ENCODE measurements at places on chromosomes 11 and 22.
A peak's percentile ranks its signal among the peaks of the same experiment; 100 is the strongest.

DNA sequence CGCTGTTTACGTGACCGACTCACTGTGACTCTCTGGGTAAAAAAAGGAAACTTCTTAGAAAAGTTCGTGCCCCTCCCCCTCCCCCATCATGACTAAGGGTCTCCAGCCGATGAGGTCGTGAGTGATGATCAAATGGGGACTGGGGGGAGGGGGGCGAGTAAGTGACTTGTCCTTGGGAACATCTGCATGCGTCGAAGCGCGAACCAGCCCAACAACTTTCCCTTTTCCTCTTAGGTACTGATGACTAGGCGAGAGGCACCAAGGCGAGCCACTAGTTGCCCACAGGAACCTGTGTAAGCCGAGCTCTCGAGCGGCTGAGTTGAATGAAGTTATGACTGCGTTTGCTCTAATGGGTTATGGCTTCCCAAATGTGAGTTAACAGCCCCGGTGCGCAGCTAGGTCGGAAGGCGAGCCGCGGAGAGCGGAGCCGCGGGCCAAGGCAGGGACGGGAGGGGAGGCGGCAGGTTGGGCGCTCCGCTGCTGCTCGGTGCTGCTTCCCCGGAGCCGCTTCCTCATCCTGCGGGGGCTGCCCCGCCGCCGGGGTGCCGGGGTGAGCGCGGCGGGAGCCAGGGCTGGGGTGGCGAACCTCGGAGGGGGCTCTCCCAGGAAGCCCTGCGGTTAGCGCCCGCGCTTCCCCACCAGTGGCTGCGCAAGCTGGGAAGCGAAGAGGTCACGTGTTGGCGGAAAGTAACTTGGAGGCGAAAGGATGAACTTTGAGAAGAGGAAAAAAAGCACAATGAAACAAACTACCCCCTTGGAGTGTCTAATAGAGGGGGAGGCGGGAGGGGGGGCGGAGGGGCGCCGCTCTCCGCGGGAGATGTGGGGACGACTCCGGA, 22.1 kb upstream of the BDNF start:
- no peak for DNase-seq

DNA sequence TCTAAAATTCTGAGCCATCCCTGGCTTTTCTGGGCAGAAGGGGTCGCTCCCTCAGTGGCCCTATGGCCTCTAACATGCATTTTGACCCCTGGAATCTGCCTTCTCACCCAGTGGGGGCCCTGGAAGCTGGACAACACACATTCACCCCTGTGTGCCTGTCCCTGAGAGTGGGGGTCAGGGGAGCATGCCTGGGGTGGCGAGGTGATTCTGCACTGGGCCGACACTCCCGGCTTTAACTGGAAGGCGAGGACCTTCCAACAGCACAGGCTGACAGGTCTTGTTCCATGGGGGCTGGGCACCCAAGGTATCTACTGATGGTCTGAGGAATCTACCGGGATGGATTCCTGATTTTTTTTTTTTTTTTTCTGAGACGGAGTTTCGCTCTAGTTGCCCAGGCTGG, 10.7 kb downstream of the PPM1F start:
- no peak for DNase-seq

DNA sequence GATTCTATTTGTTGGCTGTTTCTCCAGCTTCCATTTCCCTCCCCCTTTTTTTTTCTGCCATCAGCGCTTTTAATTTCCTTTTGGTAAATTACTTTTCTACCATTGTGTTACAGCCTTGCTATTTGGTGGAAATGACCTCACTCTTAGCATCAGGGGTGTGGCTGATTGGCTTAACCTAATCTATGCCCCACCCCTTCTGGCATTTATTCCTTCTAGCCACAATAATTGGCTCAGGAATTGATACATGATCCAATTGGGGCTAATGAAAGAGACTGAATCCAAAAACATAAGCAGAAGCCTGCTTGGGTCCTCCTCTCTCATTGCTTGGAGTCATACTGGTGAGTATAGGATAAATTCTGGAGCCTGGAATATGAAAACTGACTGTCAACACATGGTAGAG, 402.4 kb upstream of the LRRC4C start:
- no peak for DNase-seq

DNA sequence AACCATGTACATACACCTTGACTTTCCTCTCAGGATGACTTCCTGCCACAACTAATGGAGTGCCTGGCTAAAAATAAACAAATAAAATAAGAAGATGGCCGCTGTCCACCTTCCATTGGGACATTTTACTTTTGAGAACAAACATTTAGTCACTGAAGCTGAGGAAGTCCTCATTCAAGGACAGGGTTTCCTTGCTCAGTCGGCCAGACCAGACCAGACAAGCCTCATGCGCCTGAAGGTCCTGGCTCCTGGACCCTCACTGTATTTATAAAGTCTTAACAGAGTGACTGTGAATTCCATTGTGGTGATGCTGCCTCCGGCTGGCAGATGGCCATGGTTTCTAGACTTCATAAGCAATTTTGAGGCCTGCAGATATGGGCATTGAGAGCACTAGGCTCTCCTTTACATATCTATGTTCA, 114.5 kb downstream of the MAML2 start:
- DNase-seq = no peak

DNA sequence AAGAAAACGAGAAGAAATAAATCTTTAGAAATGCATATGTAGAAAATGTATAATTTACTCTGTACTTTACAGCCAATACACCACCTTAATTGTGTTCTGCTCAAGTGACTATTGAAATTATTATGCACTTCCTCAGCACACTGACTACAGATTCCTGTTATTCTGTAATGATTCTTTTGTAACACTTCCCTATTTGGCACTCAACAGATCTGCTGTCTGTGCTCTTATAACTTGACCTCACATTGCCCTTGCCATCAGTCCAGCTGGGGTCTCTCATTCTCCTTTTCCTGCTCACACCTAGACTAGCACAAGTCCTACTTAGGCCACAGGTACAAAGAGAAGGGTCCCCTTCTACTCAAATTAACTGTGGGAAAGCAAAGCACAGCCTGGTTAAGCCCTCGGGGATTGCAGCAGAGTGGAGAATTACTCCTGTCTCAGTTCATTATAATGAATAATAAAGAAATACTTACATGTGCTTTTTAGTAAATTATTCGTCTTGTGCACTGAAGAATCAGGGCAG, 860.4 kb downstream of the OPCML start:
- DNase-seq = no peak

- DNase-seq = no peak
Measured at GRCh38 chr11:45298718-45299117, 12.6 kb upstream of the SYT13 start.

DNA sequence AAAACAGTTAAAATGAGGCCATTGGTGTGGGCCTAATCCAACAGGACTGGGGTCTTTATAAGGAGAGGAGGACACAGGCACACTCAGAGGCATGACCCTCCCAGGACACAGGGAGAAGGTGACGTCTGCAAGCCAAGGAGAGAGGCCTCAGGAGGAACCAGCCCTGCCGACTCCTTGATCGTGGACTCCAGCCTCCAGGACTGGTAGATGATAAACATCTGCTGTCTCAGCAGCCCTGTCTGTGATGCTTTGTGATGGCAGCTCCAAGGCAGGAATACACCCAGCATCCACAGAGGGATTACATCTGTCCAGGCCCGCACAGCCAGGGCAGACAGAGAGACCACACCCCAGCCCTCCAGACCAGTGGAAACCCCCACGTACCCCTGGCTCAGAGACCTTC, 18.4 kb downstream of the CDKN1C start:
- no peak for DNase-seq

DNA sequence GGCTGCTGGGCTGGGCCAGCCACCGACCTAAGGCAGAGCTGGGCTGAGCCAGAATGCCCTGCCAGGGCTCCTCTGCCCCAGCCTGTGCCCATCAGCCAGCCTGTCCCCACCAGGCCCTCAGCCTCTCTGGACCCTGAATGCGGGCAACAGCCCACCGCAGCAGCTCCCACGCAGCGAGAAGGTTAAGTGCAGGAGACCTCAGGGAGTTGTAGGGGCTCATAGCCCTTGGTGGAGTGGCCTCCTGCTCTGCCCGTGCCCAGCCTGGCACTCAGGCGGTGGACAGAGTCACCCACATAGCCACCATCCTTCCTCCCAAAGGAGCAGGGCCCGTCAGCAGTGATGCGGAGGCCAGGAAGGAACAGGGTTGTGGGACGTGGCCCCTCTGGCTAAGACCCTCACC, 19.1 kb downstream of the WNT7B start:
- DNase-seq = no peak

DNA sequence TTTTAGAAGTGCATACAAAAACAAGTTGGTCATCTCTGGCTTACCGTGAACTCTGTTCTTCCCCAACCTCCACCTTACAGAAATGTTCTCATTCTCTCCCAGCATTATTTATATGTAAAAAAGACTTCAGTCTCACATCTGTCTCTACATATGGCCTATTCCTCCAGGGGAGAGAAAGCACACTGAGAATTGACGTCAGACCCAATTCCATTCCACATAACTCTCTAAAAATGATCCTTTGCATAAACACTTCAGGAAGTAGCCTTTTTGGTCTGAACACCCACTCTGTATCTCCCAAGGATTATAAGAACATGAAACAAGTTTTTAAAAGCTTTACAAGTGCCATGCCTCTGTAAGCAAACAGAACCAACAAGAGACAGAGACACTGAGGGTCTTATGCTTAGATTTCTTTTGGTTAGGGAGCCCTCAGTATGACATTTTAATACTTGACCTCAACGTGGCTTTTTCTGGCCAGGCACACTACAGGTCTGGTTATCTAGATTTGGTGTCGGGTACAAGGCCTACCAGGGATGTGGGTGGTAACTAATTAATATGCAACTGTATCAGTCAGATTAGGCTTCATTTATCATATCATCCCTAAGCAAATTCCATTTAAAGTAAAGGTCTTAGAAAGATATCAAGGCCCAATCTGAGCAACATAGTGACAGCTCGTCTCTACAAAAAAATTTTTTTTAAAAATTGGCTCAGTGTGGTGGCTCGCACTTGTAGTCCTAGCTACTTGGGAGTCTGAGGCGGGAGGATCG, 48.5 kb upstream of the PPP2R1B start:
- no peak for DNase-seq

GRCh38 chr22:27892811-27893210, 26.2 kb downstream of the PITPNB start:
- no peak for DNase-seq

DNA sequence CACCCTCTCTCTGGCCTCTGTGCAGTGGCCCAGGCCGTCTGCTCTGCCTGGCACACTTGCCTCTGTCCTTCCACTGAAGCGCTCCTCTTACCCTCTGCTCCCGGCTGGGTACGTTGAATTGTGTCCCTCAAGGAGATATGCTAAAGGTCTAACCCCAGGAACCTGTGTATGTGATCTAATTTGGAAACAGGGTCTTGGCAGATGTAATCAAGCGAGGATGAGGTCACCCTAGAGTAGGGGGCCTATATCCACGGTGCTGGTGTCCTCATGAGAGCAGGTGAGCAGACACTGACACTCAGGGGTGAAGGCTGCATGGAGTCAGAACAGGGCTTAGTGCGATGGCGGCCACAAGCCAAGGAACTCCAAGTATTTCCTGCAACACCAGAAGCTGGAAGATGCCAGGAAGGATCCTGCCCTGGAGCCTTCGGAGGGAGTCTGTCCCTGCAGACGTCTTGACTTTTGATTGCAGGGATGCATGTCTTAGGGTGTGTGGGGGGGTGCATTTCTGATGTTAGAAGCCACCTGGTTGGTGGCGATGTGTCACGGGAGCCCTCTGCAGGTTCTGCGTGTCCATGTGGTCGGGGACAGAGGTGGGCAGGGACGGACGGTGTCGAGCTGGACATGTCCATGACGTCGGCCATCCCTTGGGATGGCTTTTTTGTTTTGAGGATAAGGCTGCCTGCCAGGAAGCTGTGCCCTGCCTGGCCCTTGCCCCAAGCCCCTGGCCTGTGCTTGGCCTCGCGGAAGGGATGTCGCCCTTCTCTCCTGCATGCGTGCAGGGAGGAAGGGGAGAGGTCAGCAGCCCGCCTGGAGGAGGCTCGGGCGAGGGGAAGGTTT, 68.6 kb downstream of the LRP5 start:
- no peak for DNase-seq

- no peak for DNase-seq
Measured at GRCh38 chr11:102630598-102631448, 5.7 kb upstream of the MMP20 start.

GRCh38 chr11:78935398-78936068, 360.9 kb upstream of the NARS2 start:
- no peak for DNase-seq

- peak; percentile 77 for DNase-seq
Measured at GRCh38 chr11:34214961-34215805, 109.8 kb downstream of the NAT10 start.

- no peak for DNase-seq
Measured at GRCh38 chr22:19615867-19616581, 91.8 kb upstream of the CLDN5 start.

- no peak for DNase-seq
Measured at GRCh38 chr11:101126551-101127196, 2.9 kb downstream of the PGR start.

GRCh38 chr22:25783856-25784255, 41.9 kb downstream of the MYO18B start:
- DNase-seq = no peak

DNA sequence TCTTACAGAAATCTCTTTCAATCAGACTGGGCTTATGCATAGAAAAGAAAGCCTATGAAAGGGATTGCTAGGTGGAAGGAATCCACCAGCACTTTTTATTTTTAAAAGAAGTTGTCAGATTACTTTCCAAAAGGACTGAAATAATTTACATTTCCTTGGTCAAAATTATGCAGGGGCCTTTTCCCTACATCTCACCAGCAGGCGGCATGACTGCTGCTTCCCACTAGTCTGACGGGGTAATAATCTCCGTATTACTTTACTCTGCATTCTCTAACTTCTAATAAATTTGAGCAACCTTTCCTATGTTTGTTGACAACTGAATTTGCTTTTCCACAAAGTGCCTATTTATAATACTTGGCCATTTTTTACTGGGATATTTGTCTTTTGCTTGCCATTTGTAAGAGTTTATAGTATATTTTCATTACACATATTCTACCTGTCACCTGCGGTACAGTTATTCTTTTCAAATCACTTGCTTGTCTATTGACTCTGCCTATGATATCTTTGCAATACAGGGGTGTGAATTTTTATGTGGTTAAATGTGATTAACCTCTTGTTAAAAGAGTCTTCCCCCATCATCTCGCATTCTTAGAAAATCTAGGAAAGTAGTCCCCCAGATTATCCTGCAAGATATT, 51.9 kb upstream of the USP47 start:
- no peak for DNase-seq

DNA sequence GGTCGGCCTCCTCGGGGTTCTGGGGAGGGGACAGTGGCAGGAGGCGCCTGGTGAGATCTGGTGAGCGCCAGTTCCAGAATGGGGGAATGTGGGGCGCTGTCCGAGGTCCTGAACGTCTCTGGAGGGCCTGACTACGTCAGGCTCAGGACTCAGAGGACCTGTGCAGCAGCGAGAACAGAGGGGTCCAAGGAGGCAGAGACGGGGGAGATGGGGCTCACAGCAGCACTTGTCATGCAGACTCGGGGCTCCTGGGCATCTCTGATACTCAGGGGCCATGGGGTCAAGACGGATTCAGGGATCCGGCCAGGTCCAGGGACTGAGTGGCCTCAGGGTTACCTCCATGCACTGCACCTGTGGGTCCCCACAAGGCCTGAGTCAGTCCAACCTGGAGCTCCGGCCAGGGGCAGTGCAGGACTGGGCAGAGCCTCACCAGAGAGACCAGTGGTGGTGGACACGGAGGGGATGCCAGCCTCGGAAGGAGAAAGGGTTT, 92.2 kb downstream of the BRD1 start:
- no peak for DNase-seq
